ENCODE measurements at places on chromosomes 3 and 15.
A peak's percentile ranks its signal among the peaks of the same experiment; 100 is the strongest.

DNA sequence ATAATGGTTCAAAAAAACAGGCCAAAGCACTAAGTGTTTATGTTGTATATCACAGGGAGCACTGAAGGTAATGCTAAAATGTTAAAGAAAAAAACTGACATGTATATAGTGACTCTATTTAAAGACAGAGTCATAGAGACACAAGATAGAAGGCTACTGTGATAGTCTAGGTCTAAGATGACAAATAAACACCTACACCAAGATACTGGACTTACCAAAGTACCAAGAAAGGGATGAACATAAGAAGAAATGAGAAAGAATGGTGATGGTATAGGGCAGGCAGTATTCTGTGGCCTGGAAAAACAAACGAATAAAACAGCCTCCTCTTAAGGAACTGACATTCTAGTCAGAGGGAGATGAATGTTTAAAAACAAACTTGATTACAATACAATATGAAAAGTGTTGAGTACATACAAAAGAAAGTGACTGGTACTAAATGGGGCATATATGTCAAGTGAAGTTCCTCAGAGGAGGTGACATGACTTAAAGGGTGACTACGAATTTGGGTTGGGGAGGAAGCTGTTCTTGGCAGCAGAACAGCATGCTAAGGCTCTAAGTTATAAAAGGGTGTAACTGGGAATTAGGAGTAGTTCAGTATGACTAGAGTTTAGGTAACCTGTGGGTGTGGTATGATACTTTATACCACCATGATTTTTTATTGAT lies 5.9 kb downstream of the ABHD10 start:
- DNase-seq, result no peak

DNA sequence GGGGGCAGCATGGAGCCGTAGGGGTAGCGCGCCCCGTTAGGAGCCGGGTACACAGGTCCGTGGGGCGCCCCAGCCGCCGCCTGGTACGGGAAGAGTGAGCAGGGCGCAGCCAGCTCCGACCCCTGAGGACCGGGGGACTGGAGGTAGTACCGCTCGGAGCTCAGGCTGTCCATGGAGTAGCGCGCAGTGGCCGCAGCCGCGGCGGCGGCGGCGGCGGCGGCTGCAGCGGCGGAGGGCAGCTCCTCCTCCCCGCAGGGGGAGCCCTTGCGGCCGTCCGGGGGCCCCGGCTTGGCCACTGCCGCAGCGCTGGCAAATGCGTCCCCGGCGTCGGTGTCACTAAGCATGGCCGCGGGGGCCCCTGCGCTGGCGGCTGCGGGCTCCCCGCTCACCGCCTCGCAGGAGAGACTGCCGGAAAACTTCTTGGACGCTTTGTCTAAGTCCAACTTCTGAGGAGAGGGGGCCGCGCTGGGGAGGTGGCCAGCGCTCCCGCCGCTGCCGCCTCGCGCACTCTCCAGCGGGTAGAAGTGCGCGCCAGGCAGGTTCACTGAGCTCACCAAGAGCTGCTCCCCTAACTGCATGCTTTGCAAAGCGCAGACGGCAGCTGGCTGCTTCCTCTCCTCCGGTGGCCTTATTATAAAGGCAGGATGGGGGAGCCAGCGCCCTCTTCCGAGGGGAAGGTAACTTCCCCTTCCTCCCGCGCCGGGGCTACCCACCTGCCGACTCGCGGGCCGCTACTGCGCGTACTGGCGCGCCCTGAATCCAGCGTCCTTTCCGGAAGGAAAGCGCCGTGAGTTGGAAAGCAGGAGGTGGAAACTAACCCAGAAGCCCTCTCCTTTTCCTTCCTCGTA lies at the start of gene EOMES:
Gene EOMES (minus strand): TSS at position 607 of the 848 bp plus-strand sequence. CDS start 29 bp downstream, at position 578.
- peak; percentile 24 for DNase-seq

GRCh38 chr3:177833332-177833731 lies 636.0 kb upstream of the TBL1XR1 start:
- no peak for DNase-seq

GRCh38 chr15:90599644-90600043 lies 69.9 kb downstream of the CRTC3 start:
- no peak for DNase-seq

- no peak for DNase-seq
These were observed 511.5 kb upstream of the NAALADL2 start for GRCh38 chr3:174347474-174348138.

All from fibroblast of skin of right quadriceps (primary cell).